ENCODE measurements at places on chromosomes 6 and 20.

DNA sequence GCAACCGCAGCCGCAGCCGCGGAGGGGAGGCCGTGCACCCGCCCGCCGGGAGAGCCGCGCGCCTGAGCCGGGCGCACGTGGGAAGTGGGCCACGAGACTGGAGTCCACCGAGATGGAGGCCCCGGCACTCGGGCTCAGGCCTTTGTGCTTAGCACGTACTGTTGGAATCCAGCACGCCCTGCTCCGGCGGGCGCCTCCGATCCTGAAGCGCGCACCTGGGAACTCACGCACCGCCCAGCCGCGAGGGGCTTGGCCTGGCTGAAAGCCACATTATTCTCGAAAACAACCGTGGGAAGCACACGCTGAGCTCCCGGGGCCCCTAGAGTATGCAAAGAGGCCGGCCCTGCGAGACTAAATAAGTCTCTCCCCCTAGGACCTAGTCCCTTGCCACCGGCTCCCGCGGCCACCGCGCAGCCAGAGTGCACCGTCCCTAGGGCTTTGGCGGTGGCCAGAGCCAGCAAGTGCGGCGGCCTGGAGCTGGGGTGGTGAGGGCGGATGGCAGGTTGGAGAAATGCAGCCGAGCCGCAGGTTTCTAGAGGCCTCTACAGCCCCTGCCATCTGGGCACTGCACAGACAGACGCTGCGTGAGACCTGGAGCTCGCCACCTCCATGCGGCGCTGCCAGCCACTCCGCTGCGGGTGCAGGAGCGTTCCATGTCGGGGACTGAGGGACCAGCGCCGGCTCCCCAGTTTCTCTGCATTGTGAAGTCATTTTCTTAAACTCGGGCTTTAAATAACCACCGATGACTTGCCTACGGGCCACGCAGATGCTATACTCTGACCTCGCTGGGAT is 42.0 kb upstream of the LY86 start:
- DNase-seq: peak; percentile 49

DNA sequence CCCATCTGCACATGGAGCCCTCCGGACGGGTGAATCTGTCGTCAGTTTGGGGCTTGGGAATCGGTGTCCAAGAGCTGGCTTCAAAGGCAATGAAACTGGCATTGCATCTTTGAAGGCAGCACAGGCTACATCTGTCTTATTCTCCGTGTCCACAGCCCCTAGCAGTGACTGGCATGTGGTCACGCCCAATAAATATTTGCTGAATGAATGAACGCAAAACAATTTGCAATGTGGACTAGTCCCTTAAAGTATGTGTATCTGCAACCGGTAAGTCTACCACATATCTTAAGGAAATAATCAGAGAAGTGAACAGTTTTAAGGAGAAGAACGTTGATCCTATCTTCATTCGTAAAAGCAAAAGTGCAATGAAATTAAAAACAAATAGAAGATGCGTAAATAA is 8.0 kb upstream of the PMEPA1 start:
- no peak for DNase-seq

DNA sequence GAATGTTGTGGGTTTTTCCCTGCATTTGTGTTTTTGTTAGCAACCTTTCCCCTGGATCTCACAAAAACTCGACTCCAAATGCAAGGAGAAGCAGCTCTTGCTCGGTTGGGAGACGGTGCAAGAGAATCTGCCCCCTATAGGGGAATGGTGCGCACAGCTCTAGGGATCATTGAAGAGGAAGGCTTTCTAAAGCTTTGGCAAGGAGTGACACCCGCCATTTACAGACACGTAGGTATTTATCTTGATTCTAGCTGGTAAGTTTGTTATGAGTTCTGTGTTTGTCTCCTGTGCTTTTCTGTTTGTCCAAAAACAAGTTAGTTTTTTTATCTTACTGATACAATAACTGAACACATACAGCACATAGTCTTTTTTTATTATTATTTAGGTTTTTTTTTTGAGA is 3.0 kb downstream of the SLC25A27 start:
- peak; percentile 66 for DNase-seq

DNA sequence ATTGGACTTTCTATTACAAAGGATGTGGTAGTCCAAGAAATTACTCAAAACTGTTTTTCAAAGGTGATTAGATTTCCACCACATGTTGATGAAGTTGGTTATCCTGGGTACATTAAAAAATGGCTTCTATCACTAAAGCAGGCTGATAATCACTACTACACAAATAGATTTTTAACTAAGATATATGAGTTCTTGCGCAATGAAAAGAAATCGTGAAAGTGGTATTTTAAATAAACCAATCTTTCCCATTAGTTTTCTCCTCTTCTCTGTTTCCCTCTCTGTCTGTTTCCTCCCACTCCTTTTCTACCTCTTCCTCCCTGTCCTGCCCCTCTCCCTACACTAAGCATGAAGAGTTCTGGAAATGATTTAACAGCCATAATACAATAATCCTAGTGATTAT is 487.9 kb upstream of the CITED2 start:
- DNase-seq: no peak

DNA sequence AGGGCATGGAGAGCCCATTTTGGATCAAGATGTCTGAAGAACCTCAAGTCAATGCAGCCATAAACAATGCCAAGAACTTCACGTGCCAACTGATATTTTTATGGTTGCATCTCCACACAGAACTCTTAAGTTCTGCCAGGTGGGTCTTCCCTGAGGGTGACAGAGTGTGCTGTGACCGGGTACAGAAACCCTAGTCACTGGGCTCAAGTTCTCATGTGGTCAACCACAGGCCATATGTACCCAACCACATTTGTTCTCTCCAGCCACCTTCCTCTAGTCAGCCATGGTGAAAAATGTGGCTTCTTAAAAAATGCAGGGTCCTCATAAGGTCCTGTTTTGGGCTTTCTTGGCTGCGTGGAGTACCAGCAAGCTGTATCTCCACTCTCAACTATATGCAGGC is 48.9 kb downstream of the CLIC5 start:
- DNase-seq: no peak

- no peak for DNase-seq
Measured at GRCh38 chr6:77228279-77228678, 235.0 kb downstream of the HTR1B start.

All from endothelial cell (in vitro differentiated cells).